Endothelial cell (in vitro differentiated cells): ENCODE measurements at places on chromosomes 16 and 17.

DNA sequence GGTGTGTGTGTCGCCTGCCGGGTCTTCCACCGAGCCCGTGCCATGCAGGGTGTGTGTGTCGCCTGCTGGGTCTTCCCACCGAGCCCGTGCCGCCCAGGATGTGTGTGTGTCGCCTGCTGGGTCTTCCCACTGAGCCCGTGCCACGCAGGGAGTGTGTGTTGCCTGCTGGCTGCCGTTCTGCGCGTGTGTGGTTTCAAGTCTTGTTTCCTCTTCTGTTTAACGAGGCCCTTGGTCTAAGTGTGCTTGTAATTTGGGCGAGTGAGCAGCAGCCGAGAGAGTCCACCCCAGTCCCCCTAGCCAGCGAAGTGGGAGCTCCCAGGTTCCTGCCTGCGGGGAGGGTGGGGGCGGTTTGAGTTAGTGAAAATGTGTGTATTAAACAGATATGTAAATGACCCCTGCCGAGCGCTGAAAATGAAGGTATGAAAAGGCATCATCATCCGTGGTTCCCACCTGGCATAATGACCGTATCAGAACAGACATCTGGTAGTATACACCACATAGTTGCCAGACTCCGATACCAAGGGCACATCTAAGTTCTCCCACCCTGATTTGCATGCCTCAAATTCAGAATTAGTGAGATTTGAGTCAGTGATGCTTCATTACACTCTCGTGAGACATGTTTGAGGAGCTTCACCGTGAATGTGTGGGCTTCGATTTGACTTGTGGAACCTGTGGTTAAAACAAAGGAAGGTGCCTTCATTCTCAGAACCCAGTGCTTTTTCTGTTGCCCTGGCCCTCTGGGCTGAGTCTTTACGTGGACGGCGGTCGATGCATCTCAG is 114.5 kb upstream of the CHMP6 start:
- H3K4me1 ChIP-seq = peaks cover 7% of the 10 kb centered on the region
- peaks cover 28% of the 10 kb centered on the region for H3K36me3 ChIP-seq
- H3K27ac ChIP-seq = no peak overlapping the region
- H3K4me3 ChIP-seq = peak overlapping the region; percentile 48

DNA sequence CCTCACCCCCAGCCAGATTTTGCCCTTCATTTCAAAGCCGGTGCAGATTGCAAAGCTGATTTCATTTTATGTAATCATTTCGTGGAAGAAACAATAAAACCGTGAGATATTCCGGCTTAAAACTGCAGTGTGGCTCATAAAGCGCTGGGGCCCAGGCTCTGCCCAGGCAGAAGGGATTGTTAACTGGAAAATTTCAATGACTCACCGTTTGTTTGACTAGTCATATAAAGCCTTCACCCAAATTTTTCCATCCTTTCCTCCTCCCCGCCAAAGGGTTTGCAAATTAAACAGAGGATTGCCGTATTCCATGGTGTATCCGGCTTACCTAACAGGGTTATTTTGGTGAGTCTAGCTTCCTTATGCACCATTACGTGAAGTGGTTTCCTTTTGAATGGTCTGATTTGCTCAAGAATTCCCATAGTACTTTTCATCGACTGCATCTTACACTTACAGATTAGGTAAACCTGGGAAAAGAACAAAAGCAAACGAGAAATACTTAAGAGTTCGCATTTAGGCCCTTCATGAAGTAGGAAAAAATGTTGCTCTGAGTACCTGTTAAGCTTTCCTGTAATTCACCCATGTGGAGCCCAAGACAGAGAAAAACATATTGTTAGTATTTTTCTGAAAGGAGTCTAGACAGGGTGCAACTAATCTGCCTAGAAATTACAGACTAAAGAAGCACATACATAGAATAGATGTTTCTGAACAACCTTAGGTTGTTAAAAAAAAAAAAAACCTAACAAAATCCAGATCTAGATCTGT is 949 bp upstream of the GSPT1 start:
- H3K4me1 ChIP-seq = peaks cover 21% of the 10 kb centered on the region
- H3K36me3 ChIP-seq = peaks cover 6% of the 10 kb centered on the region
- DNase-seq = no peak
- H3K27me3 ChIP-seq = peaks cover 8% of the 10 kb centered on the region
- peak overlapping the region; percentile 70 for H3K27ac ChIP-seq
- peak overlapping the region; percentile 91 for H3K4me3 ChIP-seq

- no peak within 1 kb of the TSS for H3K4me3 ChIP-seq
- peaks cover 4% of the 10 kb centered on the region for H3K36me3 ChIP-seq
- peaks cover 12% of the 10 kb centered on the region for H3K4me1 ChIP-seq
- peaks cover 14% of the 10 kb centered on the region for H3K27me3 ChIP-seq
- H3K27ac ChIP-seq = no peak within 1 kb of the TSS
- DNase-seq = no peak
Measured at GRCh38 chr17:39962642-39963220, at the start of gene GSDMA. TSS of gene GSDMA (plus strand) at chr17:39963004. CDS start at chr17:39965688, 2,684 bp downstream.

DNA sequence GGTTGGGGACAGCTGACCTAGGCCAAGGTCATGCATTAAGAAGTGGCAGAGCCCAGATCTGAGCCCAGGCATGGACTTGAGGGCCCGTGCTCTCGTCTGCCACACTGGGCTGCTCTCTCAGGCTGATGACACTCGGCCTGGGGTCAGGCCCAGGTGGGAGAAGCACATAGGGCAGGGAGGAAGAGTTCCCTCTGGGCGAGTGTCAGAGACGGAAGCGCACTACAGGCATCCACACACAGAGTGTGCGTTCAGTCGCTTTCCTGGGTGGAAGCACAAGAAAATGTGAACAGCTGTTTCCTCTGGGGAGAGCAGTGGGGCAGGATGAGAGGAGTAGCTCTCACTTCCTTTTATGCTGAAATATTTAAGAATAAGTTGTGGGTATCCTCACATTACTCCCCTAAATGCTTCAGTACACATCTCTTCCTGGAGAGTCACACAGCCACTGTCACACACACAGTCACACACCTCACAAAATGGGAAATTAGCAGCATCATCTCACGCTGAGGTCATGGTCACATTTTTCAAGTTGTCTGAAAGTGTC is 59.7 kb downstream of the B9D1 start:
- H3K27me3 ChIP-seq = peaks cover 13% of the 10 kb centered on the region
- H3K4me1 ChIP-seq = peaks cover 53% of the 10 kb centered on the region
- peak; percentile 18 for DNase-seq
- peak overlapping the region; percentile 93 for H3K27ac ChIP-seq
